Stimulated activated CD4-positive, alpha-beta T cell treated with anti-CD3 and anti-CD28 coated beads, TNF-alpha, amount 100 ng/mL, for 1 hour (primary cell): ENCODE measurements at places on chromosomes 7 and 10.

GRCh38 chr10:6343305-6344010 lies 140.7 kb downstream of the PFKFB3 start:
- DNase-seq, result no peak

DNA sequence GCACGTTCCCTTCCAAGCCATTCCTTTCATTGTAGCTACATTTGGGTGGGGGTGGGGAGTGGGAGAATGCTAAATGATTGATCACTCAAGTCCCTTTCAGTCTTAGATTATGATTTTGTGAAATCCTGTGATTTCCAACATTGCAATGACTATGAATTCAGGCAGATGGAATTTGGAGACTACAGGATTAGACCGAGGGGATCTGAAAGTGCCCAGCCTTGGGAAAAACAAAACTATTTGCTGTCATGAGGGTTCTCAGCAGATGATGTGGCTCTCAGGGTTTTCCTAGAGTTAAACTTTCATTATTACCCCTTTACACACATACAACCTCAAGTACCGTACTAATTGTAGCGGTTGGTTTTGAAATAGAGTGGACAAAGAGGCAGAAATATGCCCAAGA lies 4.7 kb downstream of the MACROH2A2 start:
- DNase-seq, result no peak

GRCh38 chr10:98446661-98447221 lies at the start of gene HPS1:
Gene HPS1 (minus strand): TSS chr10:98446935. CDS start chr10:98443240, 3,695 bp downstream.
- DNase-seq, result peak; percentile 52

- DNase-seq, result no peak
These were observed 30.7 kb upstream of the ADCY1 start for GRCh38 chr7:45543473-45543872.

GRCh38 chr10:103894441-103894864 lies 23.5 kb downstream of the STN1 start:
- DNase-seq, result no peak
